ENCODE measurements at places on chromosomes 2 and 18. TPM values are rescaled to one million over a fixed set of nuclear protein-coding genes. Genes with fewer than 3 reads are reported as not detected.

Gene CCDC121
- total RNA-seq: 1.6 TPM

Gene ATL2
- total RNA-seq: 163 TPM

Gene NTSR2
- not detected for total RNA-seq

Gene BCL11A
- 8.5 TPM for total RNA-seq

Gene WNT10A
- 0.08 TPM for total RNA-seq

Gene ABCB11
- total RNA-seq: 43.5 TPM

Gene C2orf78
- total RNA-seq: not detected

DNA sequence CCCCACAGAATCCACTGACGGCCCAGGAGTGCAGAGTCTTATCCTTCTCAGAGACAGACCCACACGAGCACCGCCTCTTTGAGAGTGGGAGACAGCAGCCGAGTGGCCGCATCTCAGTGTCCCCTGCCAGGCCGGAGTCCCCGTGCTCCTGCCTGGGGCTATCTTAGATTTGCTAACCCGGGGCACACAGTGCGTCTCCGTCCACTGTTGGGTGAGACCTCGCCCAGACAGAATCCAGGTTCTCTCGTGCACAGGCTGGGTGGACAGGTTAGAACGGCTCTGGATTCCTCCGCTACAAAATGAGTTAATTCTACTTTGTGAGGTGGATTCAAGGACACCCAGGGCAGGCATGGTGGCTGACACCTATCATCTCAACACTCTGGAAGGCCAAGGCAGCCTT, 88.3 kb downstream of the ZNF516 start:
- DNase-seq: no peak
- H3K36me3 ChIP-seq: no peaks in the 10 kb centered on the region
- no peak overlapping the region for H3K4me3 ChIP-seq
- H3K27ac ChIP-seq: no peak overlapping the region

DNA sequence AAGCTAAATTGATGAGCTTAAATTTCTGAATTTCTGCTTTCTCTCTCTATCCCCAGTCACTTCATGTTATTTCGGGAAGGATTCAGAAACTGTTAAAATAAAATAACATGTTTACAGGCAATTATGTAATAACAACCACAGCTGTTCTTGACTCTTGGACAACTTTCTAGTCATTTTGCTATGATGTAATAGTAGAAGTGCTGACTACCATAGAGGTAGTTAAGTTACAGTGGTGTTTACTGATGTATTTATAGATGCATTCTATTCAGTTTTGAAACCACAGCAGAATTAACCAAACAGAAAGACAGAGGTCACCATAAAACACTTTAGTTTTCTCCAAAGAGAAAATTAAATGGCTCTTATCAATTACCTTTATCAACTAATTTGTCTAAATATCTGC, 1292.0 kb upstream of the CHAC2 start:
- H3K36me3 ChIP-seq: no peaks in the 10 kb centered on the region
- no peak overlapping the region for H3K4me3 ChIP-seq
- H3K27ac ChIP-seq: no peak overlapping the region
- peaks cover 2% of the 10 kb centered on the region for H3K4me1 ChIP-seq
- no peaks in the 10 kb centered on the region for H3K27me3 ChIP-seq

DNA sequence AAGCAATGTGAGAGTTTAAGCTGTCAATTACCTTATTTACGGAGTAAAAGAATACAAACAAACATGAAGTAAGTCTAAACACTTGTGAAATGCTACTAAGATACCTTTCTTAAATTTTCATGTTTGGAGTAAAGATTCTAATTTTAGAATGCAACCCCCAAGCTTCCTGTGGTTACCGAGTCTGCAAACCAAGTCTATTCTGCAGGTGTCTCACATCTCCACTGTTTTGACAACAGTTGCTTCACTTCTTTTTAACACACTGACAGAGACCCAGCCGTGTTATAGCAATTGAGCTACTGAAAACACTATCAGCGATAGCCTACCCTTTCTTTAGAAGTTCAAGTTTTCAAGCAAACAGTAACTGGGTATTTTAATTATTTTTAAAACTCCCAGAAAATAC, 608.3 kb downstream of the ERBB4 start:
- DNase-seq: no peak
- H3K4me1 ChIP-seq: no peaks in the 10 kb centered on the region
- no peaks in the 10 kb centered on the region for H3K36me3 ChIP-seq
- H3K27me3 ChIP-seq: no peaks in the 10 kb centered on the region

DNA sequence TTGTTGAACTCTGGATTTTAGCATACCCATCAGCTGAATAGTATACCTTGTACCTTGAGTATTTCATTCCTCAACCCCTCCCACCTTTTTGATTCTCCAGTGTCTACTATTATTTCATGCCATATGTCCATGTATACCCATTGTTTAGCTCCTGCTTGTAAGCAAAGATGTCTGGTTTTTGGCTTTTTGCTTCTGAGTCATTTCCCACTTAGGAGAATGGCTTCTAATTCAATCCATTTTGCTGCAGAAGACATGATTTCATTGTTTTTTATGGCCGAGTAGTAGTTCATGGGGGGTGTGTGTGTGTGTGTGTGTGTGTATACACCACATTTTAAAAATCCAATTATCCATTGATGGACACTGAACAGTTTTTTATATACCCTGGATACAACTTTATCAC, 24.3 kb upstream of the MOCOS start:
- DNase-seq: no peak
- peaks cover 2% of the 10 kb centered on the region for H3K4me1 ChIP-seq

DNA sequence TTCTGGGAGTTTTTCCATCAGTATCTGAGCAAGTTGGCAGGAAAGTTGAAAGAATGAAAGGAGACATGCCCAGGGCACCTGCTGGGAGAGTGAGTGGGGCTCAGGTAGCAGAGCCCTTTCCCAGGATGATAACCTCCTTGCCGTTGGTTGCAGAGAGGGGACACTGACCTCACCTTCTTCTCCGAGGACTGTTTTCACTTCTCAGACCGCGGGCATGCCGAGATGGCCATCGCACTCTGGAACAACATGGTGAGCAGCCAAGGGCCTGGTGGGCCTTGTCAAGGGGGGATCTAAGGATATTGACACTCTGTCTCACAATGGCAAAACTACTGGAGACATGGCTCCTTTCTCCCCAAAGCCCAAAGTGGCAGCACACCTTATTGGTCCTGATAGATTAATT, 118.8 kb upstream of the PPP1CB start:
- H3K36me3 ChIP-seq: no peaks in the 10 kb centered on the region
- H3K27ac ChIP-seq: no peak overlapping the region
- DNase-seq: no peak
- H3K4me1 ChIP-seq: peaks cover 39% of the 10 kb centered on the region
- H3K4me3 ChIP-seq: no peak overlapping the region

DNA sequence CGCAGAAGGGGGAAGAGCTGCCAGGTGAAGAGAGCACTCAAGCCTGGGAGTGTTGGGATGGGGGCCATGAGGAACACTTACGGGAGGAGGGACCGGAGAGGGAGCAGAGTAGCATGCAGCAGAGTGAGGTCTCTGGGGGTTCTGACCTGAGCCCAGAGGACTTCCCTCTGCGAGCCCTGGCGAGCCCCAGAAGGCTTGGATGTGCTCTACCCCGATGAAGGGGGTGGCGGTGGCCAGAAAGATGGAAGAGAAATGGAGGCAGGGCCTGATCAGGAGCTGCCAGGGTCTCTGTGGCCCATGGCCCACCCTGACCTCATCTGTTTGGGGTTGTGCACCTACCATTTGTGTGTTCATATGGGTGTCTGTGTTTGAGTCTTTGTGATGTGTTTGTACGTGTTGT, 42.0 kb downstream of the CROCC2 start:
- no peaks in the 10 kb centered on the region for H3K36me3 ChIP-seq
- no peaks in the 10 kb centered on the region for H3K27me3 ChIP-seq

DNA sequence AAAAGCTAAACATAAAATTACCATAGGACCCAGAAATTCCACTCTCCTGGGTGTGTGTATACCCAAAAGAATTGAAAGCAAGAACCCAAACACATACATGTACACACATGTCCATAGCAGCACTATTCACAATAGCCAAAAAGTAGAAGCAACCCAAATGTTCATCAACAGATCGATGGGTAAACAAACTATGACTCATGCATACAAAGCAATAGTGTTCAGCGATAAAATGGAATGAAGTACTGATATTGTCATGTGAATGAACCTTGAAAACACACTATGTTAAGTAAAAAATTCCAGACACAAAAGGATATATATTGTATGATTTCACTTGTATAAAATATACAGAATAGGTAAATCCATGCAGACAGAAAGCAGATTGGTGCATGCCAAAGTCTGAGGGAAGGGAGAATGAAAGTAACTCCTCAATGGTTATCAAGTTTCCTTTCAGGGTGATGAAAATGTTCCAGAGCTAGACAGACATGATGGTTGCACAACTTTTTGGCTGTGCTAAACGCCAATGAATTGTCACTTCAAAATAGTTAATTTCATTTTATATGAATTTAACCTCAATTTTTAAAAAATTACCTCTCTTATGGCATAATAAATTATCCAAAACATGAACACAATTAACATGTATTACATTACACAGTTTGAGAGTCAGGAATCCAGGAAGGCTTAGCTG, 35.5 kb downstream of the GKN2 start:
- peaks cover 21% of the 10 kb centered on the region for H3K4me1 ChIP-seq
- no peak overlapping the region for H3K4me3 ChIP-seq
- H3K27me3 ChIP-seq: no peaks in the 10 kb centered on the region
- H3K36me3 ChIP-seq: no peaks in the 10 kb centered on the region

GRCh38 chr2:74552914-74553811, 579 bp downstream of the LOXL3 start:
- no peak for DNase-seq
- H3K27ac ChIP-seq: no peak overlapping the region
- no peaks in the 10 kb centered on the region for H3K27me3 ChIP-seq

GRCh38 chr2:16729335-16729734, 63.7 kb upstream of the CYRIA start:
- DNase-seq: no peak
- no peak overlapping the region for H3K27ac ChIP-seq
- H3K27me3 ChIP-seq: no peaks in the 10 kb centered on the region
- peaks cover 12% of the 10 kb centered on the region for H3K4me1 ChIP-seq

DNA sequence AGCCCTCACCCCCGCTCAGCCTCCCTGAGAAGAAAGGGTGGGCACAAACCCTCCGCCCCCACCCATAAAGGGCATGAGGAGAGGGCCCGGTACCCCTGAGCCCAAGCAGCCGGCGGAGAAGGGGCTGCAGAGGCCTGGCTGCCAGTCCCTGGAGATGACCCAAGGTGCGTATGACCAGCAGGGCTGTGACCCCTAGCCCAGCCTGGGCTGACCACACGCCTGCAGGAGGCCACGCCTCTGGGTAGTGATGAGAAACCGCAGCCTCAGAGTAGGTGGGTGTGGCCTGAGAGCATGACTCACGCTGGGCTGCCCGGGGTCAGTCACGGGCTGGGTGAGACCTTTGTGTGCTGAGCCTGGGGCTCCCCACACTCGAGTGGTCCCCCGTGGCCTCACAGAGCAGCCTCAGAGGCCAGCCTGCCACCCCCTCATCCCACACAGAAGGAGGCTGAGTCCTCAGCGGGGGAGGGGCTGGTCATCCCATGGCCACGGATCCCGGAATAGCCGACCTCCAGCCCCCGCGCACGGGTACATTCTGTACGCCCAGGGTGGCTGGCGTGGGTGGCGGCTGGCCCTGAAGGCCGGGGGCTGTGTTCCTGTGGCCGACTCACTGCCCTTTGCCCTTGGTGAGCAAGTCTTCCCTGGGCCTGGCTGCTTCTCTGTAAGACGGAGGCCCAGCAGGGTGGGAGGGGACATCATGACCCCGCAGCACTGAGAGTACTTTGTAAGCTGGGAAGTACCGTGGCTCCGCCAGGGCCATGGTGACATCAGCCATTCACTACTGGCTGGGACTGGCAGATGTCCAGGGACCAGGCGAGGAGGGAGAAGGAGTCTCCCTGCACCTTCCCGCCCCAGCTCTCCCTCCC, 110.8 kb upstream of the OTOS start:
- no peaks in the 10 kb centered on the region for H3K36me3 ChIP-seq
- peak overlapping the region; percentile 72 for H3K27ac ChIP-seq
- peaks cover 5% of the 10 kb centered on the region for H3K4me1 ChIP-seq
- H3K27me3 ChIP-seq: no peaks in the 10 kb centered on the region
- peak; percentile 64 for DNase-seq

GRCh38 chr2:134336352-134336751, 82.5 kb downstream of the MGAT5 start:
- no peaks in the 10 kb centered on the region for H3K4me1 ChIP-seq
- no peak overlapping the region for H3K27ac ChIP-seq
- H3K27me3 ChIP-seq: no peaks in the 10 kb centered on the region
- no peaks in the 10 kb centered on the region for H3K36me3 ChIP-seq

DNA sequence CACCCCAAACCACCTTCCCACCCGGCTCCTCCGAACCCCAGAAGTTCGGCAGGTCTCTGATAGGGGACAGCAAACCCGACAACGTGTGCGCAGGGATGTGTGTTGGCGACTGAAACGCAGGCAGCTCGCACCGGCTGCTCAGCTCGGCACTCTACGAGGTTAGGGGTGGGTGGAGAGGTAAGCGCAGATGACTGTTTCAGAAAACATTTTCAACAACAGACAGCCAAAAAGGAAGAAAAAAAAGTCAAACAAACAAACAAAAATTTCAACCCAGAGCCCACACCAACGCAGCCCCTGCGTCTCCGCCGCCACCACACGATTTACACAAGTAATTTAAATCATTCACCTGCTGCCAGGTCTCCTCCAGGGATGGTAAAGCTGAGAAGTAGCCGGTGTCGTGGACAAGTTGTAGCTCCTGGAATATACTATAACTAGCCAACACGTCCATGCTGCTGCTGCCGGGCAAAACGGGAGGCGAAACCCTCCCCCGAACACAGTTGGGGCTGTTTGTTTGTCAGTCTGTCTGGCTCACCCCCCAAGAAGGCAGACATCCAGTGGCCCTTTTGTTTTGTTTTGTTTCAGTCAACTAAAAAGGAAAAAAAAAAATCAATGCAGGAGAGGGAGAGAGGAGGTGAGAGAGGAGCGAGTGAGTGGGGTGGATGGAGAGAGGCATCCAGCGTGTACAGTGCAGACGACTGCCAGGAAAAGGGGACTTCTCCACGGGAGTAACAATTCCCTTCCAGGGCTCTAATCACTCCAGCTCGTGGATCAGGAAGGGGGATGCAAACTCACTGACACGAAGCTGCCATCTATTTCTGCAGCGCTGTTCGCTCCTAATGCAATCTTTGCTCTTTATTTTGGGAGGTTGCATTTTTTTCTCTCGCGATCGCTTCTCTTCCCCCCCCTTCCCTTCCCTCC, at the start of gene KLF7:
Gene KLF7 (minus strand): TSS at position 828 of the 918 bp plus-strand sequence. CDS start 380 bp downstream, at position 448.
- no peaks in the 10 kb centered on the region for H3K27me3 ChIP-seq
- DNase-seq: peak; percentile 44
- H3K36me3 ChIP-seq: no peaks in the 10 kb centered on the region
- peak within 1 kb of the TSS; percentile 100 for H3K27ac ChIP-seq
- peaks cover 2% of the 10 kb centered on the region for H3K4me1 ChIP-seq
- peak within 1 kb of the TSS; percentile 73 for H3K4me3 ChIP-seq

- H3K4me1 ChIP-seq: peaks cover 33% of the 10 kb centered on the region
- H3K27me3 ChIP-seq: no peaks in the 10 kb centered on the region
- no peak for DNase-seq
- no peak overlapping the region for H3K4me3 ChIP-seq
- no peak overlapping the region for H3K27ac ChIP-seq
Measured at GRCh38 chr2:216086207-216086893, 4.6 kb downstream of the TMEM169 start.

GRCh38 chr2:195406886-195407603, 250.0 kb upstream of the SLC39A10 start:
- H3K4me1 ChIP-seq: no peaks in the 10 kb centered on the region
- H3K36me3 ChIP-seq: no peaks in the 10 kb centered on the region
- no peaks in the 10 kb centered on the region for H3K27me3 ChIP-seq
- no peak for DNase-seq

GRCh38 chr2:28821295-28821958, 10.8 kb downstream of the SPDYA start:
- no peak overlapping the region for H3K4me3 ChIP-seq
- no peaks in the 10 kb centered on the region for H3K27me3 ChIP-seq
- no peak overlapping the region for H3K27ac ChIP-seq
- H3K4me1 ChIP-seq: no peaks in the 10 kb centered on the region
- H3K36me3 ChIP-seq: no peaks in the 10 kb centered on the region
